ENCODE measurements at places on chromosomes 7 and 10.

DNA sequence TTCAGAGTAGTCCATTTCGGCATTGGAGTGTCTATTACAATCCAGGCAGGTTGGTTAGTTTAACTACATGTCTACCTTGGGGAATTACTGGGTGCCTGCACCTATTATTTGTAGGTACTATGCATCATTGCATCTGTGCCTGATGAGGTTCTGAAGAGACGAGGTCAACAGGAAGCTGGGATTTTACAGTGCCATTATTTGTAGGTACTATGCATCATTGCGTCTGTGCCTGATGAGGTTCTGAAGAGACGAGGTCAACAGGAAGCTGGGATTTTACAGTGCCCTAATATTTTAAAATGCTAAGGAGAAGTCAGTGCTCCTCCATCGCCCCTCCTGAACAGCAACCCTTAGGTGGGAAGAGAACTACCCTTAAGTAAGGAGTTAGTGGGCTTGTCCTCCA, 41.7 kb downstream of the NPY start:
- no peak for DNase-seq

DNA sequence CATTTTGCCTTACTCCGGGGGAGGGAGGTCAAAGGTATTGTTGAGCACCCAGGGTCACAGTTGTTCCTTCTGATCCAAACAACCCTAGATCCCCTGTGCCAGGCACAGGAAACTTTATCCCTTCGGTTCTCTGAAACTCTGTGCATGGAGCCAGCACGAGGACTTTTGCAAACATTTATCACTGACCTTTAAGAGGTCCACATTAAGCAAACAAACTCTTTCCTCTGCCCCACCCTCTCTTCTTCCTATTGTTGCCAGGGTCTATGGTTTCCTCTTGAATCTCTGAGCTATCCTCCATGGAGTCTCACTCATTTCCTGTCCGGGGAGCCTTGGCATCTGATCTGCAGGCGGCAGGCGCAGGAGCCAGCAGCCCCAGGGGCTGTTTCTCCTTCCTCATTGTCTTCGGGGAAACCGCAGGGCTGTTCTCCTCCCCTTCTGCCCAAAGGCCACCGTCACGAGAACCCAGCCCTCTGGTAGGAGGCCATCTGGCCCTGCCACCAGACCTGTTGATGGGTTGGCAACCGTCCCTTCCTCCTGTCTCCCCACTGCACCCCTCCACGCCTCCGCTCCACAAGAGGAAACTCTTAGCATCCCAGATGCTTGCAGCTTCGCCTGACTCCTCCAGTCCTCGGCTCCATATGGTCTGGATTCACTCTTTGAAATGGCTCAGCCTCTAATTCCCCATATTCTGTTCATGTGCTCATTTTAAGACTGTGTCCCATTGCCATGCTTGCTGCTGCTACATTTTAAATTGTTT, 327.3 kb upstream of the NRP1 start:
- no peak for DNase-seq

- no peak for DNase-seq
These were observed 532.4 kb downstream of the INHBA start for GRCh38 chr7:41170466-41170865.

- DNase-seq, result no peak
These were observed 13.1 kb upstream of the GRB10 start for GRCh38 chr7:50795831-50796230.

DNA sequence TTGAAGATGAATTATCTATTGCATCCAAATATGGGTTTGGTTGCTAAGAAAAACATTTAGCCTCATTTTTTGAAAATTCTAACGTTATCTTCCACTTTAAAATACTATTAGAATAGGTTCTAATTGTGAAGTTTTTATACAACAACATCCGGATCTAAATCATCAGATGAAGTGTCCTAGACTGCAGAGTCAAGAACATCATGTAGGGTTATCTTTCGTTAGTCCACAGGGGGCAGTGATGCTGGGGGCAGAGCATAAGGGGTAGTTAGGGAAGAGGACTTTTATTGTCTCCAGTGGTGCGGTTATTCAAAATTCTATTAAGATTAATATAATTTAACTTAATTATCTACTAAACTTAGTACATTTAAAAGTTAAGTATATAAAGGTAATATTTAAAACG, 990.6 kb upstream of the PHF14 start:
- DNase-seq, result no peak

DNA sequence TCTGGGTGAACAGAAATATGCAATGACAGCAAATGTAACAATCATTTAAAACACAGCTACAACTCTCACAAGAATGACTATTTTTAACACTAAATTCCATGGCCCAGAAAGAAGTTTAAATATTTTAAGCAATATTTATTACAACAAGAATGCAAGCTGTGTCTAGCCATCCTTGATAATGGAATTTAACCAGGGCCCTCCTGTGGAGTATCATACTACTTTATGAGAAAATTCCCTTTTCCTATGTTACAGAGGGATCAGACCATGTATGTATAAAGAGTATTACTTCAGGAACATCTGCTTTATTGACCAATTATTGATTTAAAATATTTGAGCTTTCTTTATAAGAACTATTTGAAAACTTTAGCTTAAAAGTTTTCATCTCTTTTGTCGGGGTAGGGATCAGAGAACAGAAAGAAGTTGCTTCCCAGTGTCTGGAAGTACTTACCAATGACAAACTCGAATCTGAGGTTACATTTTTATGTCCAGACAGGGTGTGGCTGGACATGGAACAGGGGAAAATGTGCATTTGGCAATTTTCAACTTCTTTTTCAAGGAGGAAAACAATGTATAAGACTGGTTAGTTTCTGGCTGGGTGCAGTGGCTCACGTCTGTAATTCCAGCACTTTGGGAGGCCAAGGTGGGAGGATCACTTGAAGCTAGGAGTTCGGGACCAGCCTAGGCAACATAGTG, 48.3 kb upstream of the NRBF2 start:
- DNase-seq, result no peak

- DNase-seq, result no peak
These were observed 66.9 kb downstream of the GLRX3 start for GRCh38 chr10:130202984-130203621.

DNA sequence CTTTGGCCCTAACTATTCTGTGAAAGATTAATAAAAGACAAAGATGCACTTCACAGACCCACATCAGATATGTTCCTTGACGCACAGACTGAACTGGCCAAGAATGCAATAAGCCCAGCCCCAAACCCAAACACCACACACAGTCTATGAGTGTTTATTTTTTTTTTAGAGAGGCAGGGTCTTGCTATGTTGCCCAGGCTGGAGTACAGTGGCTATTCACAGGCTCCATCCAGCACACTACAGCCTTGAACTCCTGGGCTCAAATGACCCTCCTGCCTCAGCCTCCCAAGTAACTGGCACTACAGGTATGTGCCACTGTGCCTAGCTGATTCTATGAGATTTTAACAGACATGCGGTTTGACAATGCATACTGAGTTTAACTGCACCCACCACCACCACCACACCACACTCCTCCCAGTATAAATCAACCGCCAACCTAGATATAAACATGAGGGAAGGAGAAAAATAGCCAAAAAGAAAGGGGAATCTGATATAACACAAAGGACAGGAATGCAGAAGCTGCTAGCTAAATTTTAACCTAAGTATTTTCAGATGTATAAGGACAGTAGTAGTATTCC, 35.1 kb upstream of the SLC26A3 start:
- no peak for DNase-seq

DNA sequence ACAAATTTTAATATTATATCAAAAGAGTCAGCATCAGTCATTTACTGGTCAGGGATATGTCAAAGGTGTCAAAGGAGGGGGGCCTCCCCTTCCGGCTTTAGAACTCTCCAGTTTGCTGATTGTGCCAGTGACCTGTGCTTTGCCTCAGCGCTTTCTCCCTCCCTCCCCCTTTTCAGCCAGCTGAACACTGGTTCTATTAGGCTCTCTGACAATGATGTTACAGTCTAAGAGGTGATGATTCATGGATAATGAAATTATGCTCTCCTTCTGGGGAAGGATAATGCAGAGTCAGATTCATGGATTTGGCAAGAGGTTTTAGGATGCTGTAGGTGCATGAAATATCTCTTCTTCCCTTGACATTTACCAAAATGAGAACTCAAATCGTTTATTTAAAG, 6.1 kb downstream of the LRRTM3 start:
- no peak for DNase-seq

- DNase-seq, result no peak
These were observed 177.3 kb upstream of the LYZL2 start for GRCh38 chr10:30806850-30807249.

DNA sequence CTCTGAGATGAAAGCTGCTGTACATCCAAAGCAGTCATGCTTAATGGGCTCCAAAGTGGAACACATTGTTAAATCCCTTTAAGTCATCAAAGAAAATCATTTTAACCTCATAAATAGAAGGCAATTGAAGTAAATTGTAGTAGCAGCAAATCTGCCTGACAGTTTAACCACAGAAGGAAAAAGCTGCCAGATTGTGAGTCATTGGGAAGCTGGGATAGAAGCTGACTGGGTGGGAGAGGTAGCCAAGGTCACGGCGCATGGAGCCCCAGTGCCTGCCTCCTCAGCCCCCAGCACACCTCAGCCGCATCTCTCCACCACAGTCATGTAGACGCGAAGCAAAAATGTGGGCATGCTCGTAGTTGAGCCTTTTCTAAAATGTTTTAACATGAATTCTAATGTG, 44.0 kb downstream of the TARP start:
- no peak for DNase-seq

GRCh38 chr10:9635691-9636090, 1382.0 kb upstream of the CELF2 start:
- DNase-seq, result no peak

DNA sequence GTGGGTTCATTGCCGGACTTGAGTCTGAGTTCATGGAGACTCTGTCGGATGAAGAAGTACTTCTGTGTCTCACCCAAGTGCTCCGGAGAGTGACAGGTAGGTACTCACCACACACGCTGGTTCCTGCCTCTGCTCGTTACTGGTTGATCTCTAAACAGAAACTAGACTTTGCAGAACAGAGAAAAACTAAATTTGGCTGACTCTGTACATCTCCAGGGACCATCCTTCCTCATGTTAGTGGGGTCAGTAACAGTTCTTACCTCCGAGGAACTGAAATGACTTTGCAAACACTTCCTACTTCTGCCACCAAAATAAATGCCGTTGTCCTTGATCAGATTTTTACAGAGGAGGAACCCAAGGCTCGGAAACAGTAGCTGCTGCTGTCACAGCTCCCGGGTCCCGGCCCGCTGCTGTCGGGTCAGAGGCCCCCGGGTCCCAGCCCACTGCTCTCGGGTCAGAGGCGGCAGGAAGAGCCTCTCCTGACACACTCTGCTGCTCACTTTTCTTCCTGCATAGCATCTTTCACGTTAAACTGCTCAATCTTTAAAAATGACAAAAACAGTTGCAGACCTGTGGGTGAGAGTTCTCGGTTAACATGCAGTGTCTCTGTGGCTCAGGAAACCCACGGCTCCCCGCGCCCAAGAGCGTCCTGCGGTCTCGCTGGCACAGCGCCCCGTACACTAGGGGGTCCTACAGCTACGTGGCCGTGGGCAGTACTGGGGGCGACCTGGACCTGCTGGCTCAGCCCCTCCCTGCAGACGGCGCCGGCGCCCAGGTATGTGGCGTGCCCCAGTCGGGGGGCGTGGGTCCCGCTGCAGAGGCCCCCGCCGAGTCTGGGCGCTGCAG, 4.8 kb upstream of the MTG1 start:
- no peak for DNase-seq

DNA sequence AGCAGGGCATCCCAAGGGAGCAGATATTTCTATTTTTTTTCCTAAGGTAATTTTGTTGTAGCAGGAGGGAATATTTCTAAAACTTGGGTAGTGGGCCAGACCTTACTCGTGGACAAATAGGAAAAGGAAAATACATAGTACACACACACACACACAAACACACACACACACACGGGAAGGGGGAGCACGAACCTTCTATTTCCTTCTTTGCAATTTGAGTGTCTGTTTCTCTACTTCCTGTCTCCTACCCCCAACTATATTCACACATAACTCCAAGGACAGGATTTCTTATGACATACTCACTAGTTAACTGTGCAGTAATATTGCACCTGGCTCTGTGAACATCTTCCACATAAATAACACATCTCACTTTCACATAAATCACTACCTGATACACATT, 4.4 kb downstream of the LDB1 start:
- DNase-seq, result no peak

DNA sequence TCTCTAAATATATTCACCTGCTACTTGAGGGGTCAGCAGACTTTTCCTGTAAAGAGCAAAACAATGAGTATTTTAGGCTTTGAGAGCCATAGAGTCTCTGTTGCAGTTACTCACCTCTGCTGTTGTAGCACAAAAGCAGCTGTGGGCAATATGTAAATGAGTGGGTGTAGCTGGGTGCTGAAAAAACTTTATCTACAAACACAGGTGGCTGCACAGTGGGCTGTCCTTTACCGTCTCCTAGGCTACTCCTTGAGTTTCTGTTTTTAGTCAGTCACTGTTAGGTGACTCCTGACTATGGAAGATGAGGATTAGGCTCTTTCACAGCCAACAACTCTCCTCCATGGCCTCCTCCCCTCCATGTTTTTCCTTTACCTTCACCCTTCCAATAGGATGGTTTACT, 286.1 kb upstream of the C7orf33 start:
- DNase-seq, result no peak

DNA sequence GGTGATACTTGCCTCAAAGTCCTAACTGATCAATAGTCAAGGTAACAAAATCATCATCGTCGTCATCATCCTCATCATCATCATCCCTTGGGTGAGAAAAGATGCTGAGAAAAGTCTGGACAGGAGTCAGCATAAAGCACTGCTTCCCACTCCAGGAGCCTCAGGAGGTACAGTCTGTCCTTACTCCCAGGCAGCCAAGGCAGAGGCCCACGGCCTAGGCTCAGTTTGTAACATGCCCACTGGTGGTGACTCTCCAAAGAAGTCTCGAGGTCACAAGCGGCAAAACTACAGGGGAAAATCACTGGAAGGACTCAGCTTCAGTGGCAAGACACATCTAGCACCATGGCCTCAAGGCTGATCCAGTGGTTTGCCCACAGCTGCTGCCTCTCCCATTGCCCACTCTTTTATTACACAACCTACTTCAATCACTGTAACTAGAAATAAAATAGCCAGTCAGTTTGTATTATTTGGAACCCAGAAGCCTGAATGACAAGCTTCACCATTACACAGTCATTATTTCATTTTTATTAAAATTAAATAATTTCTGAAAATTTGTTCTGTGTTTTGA, 150.4 kb downstream of the SRPK2 start:
- no peak for DNase-seq

DNA sequence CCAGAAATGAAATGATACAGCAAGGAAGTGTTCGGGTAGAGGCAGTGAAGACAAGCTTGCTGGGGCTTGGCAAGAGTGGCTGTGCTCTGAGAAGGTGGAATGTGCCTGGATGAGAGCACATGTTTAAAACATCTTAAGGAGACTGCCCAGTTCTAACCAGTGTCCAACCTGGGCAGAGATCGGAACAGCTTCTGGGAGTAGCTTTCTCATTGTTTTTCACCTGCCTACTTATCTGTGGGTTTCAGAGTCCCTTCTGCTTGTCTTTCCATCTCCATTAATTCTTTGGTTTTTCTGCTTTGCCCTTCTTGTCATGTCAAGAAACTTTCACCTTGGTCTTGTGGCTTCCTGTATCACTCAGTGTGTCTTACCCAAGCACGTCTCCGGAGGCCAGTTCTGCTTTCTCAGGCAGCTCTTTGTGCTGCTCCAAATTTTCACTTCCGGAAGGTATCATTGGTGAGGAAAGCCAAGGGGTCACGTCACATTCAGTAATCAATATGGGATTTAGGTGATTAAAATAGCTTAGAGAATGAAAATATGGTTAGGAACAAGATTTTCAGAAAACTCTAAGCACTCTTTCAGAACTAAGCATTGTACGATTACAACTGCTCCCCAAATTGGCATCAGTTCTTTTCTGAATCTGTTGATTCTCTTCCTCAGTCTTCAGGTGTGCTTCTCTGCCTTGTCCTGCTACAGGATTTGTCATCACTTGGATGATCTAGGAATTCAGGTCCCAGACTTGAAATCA, 5.5 kb upstream of the LAMB4 start:
- no peak for DNase-seq

Measured in stimulated activated CD8-positive, alpha-beta memory T cell treated with anti-CD3 and anti-CD28 coated beads, Interleukin-4, amount 100 ng/mL, for 1 hour (primary cell).